ENCODE measurements at places on chromosomes 11 and 22.

- DNase-seq, result no peak
Measured at GRCh38 chr22:16586991-16587390, 5.6 kb downstream of the CCT8L2 start.

DNA sequence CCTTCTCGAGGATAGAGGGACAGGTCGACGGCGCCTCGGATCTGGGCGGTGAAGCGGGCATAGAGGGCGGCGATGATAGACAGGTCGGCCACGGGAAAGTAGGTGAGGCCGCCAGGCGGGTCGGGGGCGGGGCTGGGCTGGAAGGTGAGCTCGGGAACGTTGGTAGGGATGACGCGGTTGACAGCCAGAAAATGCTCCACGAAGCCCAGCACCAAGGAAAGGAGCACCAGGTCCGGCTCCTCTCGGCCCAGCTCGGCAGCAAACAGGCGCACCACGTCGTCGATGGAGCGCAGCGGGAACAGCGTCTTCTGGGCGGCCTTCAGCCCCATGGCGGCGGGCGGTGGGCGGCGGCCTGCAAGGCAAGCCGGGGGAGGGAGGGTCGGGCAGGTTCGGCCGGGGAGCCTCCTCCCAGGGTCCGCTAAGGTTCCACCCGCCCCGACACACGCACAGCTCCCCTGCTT, 540 bp downstream of the MEN1 start:
- peak; percentile 12 for DNase-seq

GRCh38 chr11:62033191-62034035, 66.0 kb upstream of the FTH1 start:
- DNase-seq, result peak; percentile 59

- no peak for DNase-seq
Measured at GRCh38 chr11:124799348-124800225, 619 bp downstream of the MSANTD2 start.

GRCh38 chr11:28798286-28798685, 690.1 kb downstream of the METTL15 start:
- DNase-seq, result no peak

DNA sequence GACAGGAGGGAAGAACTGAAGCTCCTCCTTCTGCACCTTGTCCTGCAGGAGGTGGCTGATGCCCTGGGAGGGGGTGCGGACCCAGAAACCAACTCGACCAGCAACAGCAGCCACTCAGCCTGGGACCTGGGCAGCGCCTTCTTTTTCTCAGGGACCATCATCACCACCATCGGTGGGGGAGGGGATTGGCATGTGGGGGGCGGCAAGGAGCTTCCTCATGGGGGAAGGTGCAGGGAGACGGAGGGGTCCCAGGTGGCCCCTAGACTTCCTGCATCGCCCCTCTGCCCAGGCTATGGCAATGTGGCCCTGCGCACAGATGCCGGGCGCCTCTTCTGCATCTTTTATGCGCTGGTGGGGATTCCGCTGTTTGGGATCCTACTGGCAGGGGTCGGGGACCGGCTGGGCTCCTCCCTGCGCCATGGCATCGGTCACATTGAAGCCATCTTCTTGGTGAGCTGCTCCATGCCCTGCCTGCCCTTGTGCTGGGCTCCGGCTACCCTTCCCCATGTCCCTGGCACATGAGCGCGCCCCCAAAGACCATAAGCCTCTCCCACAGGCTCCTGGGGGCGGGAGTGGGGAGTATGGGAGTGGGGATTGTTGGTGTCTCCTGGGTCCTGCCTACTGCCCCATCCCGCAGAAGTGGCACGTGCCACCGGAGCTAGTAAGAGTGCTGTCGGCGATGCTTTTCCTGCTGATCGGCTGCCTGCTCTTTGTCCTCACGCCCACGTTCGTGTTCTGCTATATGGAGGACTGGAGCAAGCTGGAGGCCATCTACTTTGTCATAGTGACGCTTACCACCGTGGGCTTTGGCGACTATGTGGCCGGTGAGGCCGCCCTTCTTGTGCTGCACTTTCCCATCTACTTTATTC, 3.1 kb upstream of the CATSPERZ start:
- DNase-seq, result no peak

DNA sequence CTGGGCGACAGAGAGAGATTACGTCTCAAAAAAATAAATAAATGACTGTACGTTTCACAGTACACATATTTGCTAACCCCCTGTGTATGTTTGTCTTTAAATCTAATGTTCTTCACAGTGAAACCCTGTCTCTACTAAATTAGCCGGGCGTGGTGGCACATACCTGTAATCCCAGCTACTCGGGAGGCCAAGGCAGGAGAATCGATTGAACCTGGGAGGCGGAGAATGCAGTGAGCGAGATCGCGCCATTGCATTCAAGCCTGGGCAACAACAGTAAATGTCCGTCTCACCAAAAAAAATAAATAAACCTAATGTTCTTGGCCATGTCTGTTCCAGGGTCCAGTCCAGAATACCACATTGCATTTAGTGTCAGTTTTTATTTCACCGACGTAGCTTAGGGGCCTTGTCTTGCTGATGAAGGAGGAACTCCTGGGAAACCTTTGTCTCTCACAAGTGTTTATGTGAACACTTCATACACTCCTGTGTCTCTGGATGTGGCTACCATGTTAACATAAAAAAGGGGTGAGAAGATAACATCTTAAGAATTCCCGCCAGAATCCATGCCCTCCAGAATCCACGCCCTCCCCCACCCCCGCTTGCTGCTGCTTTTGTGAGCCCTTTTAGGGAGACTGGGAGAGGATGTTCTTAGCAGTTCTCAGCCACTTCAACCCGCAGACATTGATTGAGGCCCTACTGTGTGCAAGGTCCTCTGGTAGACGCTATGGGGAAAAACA, 5.0 kb upstream of the SERHL2 start:
- DNase-seq, result no peak

DNA sequence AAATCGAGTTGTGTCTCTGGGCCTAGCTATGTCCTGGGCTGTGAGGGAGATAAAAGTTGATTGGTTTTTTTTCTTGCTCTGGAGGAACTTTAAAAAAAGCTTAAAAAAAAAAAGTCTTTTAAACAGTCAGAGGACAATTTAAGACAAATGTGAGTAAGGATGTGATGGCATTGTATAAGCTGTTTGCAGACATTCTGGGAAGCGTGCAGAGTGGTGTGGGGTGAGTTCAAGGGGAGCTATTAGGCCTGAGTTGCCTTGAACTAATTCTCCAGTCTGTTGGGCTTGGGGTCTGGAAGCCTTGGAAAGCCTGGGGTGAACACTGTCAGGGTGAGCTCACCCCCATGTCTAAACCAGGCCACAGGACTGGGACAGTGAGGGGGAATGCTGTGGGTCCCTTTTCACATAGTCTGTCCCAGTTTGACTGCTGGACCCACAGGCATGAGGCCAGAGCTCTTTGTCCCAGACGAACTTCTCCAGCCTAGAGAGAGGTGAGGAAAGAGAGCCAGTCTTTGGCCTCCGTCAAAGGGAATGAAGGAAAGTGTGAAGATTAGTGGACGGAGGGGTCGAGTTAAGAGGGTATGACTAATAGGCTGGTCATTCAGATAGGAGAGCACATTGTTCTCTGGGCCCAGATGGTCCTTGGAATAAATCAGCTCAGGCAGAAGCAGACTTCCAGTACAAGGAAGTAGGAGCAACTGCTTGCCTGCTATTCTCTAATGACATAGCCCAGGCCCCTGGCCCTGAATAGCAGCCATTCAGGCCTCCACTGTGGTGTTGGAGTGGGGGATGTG, 76.4 kb upstream of the NNMT start:
- no peak for DNase-seq

GRCh38 chr11:73333173-73333572, 25.1 kb downstream of the ARHGEF17 start:
- no peak for DNase-seq

GRCh38 chr11:126361400-126361799, 5.9 kb downstream of the ST3GAL4 start:
- DNase-seq, result no peak

Data from HCT116 (cell line).